ENCODE measurements at places on chromosomes 13 and 19.
A peak's percentile ranks its signal among the peaks of the same experiment; 100 is the strongest.

GRCh38 chr13:40388617-40389016 is 277.8 kb downstream of the FOXO1 start:
- DNase-seq: no peak

DNA sequence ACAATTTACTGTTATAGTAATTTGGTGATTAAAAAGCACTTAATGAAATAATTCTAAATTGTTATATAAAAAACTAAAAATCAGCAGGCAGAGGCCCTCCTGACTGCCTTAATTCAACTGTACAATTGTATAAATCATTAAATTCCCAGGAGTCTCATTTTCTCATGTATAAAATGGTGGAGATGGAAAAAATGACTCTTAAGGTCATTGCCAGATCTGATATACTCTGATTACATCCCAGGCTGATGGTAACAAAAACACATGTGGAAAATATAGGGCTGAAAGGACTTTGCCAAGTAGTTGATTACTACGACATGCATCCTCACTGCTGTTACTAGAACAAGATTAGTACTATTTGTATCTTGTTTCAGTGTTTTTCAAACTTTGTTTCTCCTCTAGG is 1020.0 kb upstream of the SLC10A2 start:
- no peak for DNase-seq

DNA sequence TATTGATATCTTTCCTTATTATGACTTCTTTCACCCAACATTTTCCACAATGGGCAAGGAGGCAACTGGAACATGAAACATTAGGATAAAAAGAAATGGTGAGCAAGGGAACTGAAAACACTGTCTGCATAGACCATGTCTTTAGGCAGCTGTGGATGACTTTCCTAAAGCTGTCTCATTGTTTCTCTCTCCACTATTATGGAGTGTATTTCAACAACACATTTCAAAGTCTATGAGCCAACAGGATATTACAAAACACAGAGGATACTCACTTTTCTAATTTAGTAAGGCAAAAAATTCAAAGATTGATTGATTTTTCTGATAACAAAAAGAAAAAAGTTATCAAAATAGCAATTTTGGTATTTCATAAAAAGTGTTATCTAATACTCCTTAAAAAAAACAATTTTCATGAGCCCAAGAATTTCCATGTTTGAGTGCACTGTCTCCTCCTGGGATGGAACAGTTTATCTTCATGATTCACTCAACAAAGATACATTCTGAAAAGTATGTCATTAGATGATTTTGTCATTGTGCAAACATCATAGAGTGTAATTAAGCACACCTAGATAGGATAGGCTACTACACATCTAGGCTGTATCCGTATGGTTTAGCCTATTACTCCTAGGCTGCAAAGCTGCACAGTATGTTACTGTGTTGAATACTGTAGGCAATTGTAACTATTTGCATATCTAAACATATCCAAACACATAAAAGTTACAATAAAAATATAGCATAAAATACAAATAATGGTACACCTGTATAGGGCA is 1568.4 kb downstream of the SLITRK5 start:
- DNase-seq: no peak

- DNase-seq: no peak
Measured at GRCh38 chr13:30607908-30608307, 9.8 kb upstream of the USPL1 start.

GRCh38 chr19:11021760-11022144 is 60.9 kb downstream of the SMARCA4 start:
- no peak for DNase-seq

- DNase-seq: no peak
Measured at GRCh38 chr13:82934000-82934399, 948.3 kb downstream of the SLITRK1 start.

GRCh38 chr13:59771272-59771671 is 392.5 kb downstream of the DIAPH3 start:
- DNase-seq: no peak

GRCh38 chr13:101515504-101515903 is 63.0 kb downstream of the ITGBL1 start:
- no peak for DNase-seq

DNA sequence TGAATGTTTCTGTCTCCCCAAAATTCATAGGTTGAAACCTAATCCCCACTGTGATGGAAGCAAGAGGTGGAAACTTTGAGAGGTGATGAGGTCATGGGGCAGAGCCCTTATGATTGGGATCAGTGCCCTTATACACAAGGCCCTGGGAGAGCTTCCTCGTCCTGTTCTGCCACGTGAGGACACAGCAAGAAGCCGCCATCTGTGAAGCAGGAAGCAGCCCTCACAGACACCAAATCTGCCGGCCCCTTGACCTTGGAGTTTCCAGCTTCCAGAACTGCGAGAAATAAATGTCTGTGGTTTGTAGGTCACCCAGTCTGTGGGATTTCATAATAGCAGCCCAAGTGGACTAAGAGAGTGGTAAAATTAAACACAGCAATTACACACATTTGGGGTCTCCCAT is 737.4 kb downstream of the UQCRFS1 start:
- no peak for DNase-seq

GRCh38 chr13:100941377-100942368 is 267.1 kb upstream of the TMTC4 start:
- DNase-seq: no peak

GRCh38 chr13:111584101-111584672 is 263.7 kb downstream of the TEX29 start:
- no peak for DNase-seq

DNA sequence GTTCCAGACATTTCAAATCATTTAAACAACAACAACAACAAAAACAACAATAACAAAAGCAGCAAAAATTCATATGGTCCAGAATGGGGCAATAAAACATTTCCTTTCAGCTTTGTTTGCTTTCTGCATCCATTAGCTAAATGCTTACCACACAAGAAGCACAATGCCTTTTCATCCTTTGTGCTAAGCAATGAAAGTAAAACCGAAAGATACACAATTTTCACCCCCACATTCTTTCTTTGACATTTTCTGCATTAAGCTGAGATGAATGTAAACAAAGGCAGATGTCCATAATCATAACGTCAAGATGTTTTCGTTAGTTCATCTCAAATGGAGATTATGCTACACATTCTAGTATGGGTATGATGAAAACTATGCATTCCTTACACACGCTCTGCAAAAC is 568.5 kb downstream of the SLITRK6 start:
- DNase-seq: no peak

GRCh38 chr19:53132141-53132991 is at the start of gene ZNF415:
Gene ZNF415 (minus strand): TSS chr19:53132910. CDS start chr19:53122676, 10,234 bp downstream.
- peak; percentile 58 for DNase-seq

- no peak for DNase-seq
Measured at GRCh38 chr13:74258961-74259360, 124.8 kb upstream of the KLF12 start.

DNA sequence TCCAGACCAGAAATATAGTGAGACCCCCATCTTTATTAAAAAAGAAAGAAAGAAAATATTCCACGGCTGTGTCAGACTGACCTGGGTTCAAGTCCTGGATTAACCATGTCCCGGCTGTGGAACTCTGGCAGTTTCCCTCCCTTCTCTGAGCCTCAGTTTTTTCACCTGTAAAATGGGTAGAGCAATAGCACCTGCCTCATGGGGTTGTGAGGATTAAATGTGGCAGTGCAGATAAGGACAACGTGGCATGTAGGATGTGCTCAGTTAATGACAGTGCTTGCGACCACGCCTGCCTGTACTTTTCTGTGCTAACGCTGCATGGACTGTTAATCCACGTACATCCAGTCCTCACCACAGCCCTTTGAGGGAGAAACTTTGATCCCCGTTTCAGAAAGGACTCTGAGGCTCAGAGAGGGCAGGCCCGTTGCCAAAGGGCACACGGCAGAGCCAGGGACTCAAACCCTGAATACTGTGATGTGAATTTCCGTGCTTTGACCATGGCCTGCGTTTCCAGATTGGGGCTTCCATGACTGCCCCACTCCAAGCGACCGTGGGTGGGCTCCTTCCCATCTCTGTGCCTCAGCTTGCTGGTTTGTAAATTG is 16.1 kb downstream of the SBK2 start:
- no peak for DNase-seq

DNA sequence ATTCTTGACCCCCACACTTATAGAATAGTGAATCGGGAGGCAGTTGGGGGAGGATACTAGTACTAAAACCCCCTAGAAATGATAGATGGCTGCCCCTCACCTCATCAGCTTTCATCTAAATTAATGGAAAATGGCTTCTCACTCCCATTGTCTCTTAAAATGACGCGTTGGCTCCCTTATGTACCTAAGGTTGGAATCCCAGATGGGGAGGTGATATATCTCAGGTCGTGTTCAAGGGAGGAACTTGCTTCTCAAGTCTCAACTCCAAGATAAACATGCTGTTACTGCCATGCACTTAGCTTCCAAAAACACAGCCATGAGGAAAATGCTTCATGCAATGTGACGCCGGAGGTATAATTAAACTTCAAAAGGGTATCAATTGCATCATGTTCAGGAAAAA is 18.8 kb upstream of the UBE2L5 start:
- no peak for DNase-seq

GRCh38 chr13:114143806-114144605 is 11.6 kb upstream of the RASA3 start:
- peak; percentile 49 for DNase-seq

- peak; percentile 72 for DNase-seq
Measured at GRCh38 chr19:12834976-12835757, 788 bp upstream of the RTBDN start.

- DNase-seq: no peak
Measured at GRCh38 chr13:25579221-25579620, 207.4 kb downstream of the ATP8A2 start.

GRCh38 chr13:29254626-29255370 is 340.7 kb downstream of the SLC7A1 start:
- DNase-seq: no peak

GRCh38 chr19:37988758-37989635 is 82.0 kb downstream of the SIPA1L3 start:
- DNase-seq: no peak

GRCh38 chr13:111043575-111043982 is 71.5 kb upstream of the ARHGEF7 start:
- peak; percentile 52 for DNase-seq

- no peak for DNase-seq
Measured at GRCh38 chr19:38557205-38557799, 60.5 kb downstream of the MAP4K1 start.

DNA sequence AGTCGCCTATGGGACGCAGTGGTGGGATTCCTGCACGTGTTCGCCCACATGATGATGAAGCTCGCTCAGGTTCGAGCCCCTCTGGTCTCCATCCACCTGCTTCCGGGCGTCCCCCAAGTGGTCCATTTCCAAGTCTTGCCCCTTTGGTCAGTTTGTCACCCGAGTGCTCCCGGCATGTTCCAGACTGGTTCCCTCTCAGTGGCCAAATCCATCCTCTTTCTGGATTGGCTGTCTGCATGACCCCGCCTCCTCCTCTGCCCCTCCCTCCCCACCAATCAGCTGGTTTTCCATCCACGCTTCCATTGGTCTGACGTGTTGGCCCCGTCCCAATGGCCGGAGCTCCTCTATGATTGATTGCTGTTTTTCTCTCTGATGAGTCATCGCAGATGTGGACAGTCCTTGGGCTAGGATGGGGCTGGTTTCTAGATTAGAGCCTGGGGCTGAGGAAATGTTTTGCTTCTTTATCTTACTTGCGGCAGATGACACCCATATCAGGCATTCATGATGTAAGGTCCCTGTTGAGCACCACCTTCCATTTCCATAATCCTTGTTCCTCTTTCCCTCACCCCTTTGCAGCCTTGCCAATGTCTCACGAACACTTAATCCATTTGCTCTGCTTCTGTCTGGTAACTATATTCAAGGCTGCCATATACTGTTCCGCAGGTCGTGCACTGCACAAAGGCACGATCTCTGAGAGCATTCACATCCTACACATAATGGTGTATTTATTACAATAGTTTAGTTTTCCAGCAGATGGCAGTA is 73.8 kb downstream of the MAP4K1 start:
- DNase-seq: peak; percentile 96

GRCh38 chr13:86201477-86201876 is 402.3 kb upstream of the SLITRK6 start:
- DNase-seq: no peak

- DNase-seq: no peak
Measured at GRCh38 chr13:33958964-33959363, 141.0 kb downstream of the RFC3 start.

DNA sequence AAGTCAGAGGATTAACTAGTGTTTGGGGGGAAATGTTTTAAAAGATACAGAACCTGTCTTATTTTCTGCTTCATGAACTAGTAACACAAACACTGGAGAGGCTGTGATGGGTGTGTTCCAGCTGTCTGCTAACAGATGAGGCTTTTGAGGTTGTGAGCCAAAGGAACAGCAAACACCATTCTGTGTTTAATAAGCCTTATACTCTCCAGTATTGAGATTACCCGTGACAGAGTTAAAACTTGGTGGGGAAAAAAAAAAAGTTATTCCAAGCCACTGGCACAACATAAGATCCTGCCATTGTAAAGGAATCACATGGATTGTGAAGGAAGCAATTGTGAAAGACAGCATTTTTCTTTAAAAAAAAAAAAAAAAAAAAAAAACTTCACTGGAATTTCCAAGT is 48.4 kb downstream of the KCTD12 start:
- DNase-seq: no peak

GRCh38 chr13:91169321-91170050 is 178.0 kb upstream of the MIR17HG start:
- no peak for DNase-seq

DNA sequence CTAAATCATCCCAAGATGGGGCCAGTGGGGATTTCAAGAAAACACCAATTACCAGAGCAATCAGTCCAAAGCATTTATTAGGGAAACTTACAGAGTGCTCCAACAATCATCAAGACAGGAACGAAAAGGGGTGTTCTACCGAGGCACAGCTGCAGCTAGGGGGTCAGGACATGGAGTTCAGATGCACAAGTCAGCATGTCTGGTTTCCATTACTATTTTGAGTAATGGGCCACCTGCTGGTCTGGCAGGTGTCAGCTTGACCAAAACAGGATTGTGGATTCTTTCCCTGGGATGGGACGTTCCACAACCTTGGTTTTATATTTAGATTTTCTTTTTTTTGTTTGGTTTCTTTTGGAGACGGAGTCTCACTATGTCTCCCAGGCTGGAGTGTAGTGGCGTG is 3.9 kb upstream of the UBL5 start:
- DNase-seq: no peak

DNA sequence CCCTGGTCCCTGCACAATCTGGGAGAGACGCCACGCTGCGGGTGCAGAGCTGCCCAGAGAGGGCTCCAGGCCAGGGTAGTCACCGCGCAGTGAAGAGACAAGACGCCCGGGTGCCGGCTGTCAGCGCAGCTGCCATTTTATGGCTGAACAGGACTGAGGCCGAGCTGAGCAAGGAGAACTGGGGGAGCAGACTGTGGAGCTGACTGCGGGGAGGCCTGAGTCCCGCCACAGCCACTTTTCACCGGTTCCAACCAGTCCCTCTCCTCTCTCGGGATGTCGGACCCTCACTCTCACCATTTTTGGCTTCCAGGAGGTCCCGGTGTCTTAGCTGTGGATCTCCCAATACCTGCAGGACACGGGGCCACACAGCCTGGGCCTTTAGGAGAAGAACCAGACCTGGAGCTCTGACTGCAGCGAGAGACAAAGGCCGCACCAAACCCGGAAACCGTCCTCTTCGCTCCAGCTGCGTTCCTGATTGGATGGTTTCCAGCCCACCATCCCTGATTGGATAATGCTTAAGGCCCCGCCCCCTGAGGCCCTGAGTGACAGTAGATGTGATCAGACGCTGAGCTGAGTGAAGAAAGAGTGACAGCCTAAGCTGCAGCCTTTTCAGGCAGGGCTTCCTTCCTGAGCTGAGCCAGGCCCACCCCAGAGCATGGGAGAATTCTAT is at the start of gene ZNF626:
ZNF626 (minus strand) TSS at position 422 of the 670 bp plus-strand sequence; CDS start at position 297, 125 bp downstream.
- DNase-seq: peak; percentile 97

GRCh38 chr19:47446534-47447469 is 24.9 kb downstream of the SLC8A2 start:
- DNase-seq: peak; percentile 93

Data from BE2C (cell line).